Glutamatergic neuron (in vitro differentiated cells): ENCODE measurements at places on chromosomes 5 and 9. TPM values are rescaled to one million over a fixed set of nuclear protein-coding genes. Genes with fewer than 3 reads are reported as not detected.
A peak's percentile ranks its signal among the peaks of the same experiment; 100 is the strongest.

DNA sequence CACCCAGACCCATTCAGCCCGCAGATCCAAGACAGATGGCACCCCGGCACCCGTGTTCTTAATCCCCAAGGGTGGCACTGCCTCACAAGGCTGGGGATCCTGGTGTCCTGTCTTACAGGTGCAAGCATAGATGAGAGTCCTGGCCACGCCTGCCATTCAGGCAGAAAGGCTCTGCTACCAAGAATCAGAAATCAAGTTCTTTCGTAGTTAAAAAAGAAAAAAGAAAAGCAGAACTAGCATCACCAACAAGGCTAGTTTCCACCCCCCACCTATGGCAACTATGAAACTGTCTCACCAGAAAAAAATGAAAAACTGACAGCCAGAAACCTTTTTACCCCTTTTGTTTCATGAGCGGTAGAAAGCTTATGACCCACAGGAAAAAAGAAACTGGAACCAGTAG is 170.4 kb downstream of the SYK start:
- DNase-seq, result no peak

DNA sequence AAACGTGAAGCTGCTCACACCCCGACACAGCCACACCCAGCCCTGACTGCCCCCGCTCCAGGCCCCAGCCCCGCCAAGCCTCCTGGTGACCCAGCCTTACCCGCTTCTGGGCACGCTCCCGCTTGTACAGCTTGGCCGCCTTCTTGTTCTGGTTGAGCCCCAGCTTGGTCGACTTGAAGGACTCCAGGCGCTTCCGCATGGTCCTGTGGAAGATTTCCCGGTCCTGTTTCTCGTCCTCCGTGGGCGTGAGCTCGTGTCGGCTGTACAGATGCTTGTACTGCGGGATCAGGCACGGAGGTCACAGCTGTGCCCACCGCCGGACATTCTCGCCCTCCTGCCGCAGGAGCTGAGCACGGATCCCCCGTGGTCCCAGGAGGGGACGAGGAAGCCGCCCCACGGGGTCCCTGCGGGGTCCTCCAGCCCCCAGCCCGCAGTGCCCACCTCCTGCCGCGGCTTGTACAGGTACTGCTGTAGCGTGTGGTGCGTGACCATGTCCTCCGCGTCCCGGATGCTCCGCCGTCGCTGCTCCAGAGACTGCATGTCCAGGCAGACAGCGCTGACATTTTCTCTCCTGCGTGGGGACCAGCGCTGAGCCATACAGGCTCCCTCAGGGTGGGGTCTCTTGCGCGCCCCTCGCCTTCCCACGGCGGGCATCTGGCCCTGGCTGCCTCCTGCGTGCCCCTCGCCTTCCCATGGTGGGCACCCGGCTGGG is 33.3 kb downstream of the EXOC3 start:
- no peak for DNase-seq

The EPB41L4A gene
- total RNA-seq, result 125 TPM

The PROB1 gene
- 1.3 TPM for total RNA-seq

GRCh38 chr5:179769796-179770195 is 24.0 kb upstream of the LTC4S start:
- no peak for DNase-seq

- DNase-seq, result no peak
Observed at GRCh38 chr9:35293376-35293964, 131.7 kb downstream of the UNC13B start.

DNA sequence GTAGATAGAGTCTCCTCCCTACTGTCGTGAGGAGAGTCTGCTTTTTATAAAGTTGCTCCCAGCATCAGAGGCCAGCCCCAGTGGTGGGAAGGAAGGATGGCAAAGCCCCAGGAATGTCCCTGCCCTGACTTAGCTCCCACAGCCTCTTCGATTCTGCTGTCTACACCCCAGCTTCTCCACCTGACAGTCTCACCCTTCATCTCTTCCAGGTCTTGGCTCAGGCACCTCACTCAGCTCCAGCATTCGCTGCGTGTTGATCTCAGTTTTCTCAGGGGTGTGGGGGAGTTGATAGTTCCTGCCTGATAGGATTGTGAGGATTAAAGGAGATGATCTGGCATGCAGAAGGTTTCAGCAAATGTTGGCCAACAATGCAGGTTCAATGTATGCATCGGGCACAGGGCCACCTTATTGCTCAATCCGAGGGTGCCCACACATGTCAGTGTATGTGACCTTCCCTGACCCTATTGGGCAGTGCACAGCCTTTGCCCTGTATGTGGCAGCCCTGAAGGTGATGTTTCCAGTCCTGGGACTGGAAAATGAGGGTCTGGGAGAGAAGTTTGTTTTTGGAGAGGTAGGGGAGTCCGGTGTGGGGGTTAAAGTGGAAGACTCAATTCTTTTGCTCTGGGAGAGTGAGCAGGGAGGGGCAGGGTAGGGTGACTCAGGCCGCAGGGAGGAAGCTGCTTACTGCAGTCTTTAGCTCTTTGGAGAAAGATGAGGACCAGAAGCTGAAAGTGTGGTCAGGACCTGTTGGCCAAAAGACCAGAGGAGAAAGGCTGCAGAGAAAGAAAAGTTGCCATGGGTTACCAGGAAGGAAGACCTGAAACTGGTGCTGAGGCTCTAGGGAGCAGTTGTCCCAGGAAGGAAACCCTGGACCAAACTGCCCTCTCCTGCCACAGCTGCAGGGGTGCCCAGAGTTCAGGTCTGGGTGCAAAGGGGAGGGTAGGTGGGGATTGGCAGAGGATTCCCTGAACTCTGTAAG is 153.2 kb downstream of the MACROH2A1 start:
- DNase-seq, result no peak

The CATSPER3 gene
- 0.54 TPM for total RNA-seq

The PCDHGA8 gene
- 7.2 TPM for total RNA-seq

The ELOVL7 gene
- total RNA-seq, result 0.59 TPM

The DCAF10 gene
- 19.3 TPM for total RNA-seq

DNA sequence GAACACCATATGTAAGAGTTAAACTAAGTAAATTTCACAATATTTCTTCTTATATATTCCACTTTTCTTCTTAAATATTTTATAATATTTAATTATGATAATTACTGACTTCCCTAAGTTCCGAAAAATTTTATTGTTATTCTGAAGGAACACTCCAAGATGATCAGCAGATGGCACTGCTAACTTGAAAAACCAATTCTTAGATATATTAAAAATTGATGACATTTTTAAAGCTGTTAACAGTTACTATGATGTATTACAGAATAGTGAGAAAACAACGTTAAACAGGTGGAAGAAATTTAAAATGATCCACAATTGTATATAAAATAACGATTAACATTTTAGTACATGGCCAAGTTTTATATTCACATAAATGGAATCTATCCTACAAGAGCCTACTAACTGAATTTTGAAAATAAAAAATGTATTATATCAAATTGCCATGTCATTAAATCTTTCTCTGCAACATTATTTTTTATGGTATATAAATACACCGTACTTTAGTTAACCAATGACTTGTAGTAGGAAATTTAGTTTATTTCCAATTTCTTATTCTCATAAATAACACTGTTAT is 30.1 kb upstream of the MUSK start:
- DNase-seq, result no peak

- DNase-seq, result peak; percentile 32
Observed at GRCh38 chr9:27247756-27248155, 49.2 kb downstream of the EQTN start.

DNA sequence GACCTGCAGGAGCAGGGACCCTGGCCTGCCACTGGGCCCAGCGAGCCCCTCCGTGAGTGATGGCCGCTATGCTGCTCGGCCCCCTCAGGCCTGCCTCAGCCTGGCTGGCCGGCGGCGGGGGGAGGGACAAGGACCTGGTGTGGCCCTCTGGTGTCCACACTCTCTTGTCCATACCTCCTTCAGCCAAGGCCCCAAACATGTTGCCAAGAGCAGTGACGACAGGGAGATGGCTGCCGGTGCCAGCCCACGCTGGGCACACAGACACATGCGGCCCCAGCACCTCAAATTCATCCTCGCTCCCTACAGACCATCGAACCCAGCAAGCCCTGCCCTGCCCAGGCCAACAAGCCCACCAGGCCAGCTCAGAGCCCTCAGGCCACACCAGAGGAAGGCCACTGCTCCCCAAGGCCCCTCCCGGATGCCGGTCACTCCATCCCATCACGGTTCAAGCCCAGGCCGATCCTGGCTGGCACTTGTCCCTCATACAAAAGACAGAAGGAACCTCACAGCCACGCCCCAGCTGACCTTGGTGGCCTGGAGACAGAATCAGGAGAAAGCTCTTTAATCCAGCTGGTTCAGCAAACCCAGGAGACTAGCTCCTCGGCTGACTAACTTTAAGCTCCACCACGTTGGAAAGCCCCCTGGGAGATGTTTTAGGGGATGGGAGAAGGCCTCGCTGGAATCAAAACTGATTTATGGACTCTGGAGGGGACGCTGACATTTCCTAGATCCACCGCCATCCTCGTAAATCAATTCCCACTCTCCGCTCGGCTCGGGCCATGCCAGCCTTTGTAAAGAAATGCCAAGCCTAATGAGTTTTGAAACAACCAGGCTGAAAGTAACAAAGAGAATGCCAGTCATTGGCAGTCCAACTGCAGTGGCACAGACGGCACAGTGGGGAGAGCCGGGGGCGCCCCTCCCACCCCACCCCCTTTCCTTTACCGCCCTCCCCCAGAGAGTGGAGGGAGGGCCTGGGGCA is 84.9 kb downstream of the VAV2 start:
- DNase-seq, result no peak

- DNase-seq, result no peak
Observed at GRCh38 chr5:67179697-67180361, 16.8 kb downstream of the CD180 start.

DNA sequence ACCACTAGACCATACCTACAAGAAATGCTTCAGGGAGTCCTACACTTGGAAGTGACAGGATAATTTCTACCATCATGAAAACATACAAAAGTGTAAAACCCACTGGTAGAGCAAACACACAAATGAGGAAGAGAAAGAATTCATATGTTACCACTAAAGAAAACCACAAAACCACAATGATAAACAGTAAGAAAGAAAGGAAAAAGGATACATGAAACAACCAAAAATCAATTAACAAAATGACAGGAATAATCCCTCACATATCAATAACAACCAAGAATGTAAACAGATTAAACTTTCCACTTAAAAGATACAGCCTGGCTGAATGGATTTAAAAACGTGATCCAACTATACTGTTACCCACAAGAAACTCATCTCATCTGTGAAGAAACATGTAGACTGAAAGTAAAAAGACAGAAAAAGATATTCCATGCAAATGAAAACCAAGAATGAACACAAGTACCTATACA is 83.4 kb downstream of the LPAR1 start:
- no peak for DNase-seq

The DMGDH gene
- total RNA-seq, result 1.7 TPM

DNA sequence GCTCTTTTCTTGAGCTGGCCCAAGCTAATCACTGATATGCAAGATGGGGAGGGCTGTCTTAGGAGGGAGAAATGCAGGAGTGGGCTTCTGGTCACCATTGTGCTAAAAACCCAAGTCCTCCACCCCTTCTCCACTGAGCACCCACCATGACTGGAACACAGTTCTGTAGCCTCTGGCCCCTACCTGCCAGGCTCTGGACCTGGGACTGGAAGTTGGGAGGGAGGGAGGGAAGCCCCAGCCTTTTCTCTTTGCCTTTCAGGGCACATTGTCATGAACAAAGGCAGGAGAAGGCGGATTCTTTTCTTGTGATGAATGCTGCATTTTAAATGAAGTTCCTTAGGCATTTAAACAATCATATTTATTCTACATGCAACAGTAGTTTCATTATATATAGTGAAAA is 559.1 kb upstream of the TRPC7 start:
- DNase-seq, result no peak

- no peak for DNase-seq
Observed at GRCh38 chr5:38789134-38789533, 56.7 kb upstream of the OSMR start.

DNA sequence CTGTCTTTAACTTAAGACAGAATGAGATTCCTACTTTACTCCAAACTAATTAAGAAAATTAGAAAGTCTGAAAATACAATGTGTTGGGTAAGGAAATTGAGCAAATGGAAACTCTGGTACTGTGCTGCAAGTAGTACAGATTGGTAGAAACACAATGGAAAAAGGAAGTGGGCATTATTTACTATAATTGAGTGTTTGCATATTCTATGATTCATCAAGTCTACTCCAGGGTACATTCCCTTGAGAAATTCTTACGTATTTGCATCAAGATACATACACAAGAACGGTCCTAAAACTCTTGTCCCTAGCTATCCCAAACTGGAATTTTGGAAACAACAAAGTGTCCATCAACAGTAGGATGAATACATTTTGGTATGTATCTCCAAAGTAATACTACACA is 123.5 kb upstream of the TARS1 start:
- DNase-seq, result no peak

DNA sequence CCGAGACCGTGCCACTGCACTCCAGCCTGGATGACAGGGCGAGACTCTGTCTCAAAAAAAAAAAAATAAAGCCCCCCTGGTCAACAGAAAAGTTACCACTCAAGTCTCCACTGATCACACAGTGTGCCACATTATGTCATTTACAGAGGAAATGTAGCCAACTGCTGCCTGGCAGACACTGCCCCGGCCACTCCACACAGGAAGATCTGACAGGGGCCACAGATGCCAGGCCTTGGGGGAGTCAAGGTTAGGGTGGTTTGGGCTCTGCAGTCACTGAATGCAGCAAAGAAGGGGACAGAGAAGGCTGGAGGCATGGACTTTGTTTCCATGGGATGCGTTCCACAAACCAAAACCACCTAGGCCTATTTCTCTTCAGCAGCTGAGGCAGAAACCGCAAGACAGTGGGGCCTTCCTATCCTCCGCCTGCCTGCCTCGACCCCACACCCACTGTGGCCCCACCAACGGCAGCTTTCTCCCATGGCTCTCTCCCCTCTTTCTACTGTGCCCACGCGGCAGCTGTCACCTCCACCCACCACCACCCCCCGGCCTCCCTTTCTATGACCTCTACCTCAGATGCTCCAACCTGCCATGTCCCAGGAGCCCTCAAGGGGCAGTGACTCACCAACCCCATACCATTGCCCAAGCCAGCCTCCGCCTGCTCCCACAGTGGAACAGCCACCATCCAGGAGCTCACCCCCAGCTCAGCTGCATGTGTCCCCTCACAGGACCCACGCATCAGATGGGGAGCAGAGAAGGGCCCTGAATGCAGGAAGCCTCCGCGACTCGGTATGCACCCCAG is 12.4 kb downstream of the IPPK start:
- no peak for DNase-seq

DNA sequence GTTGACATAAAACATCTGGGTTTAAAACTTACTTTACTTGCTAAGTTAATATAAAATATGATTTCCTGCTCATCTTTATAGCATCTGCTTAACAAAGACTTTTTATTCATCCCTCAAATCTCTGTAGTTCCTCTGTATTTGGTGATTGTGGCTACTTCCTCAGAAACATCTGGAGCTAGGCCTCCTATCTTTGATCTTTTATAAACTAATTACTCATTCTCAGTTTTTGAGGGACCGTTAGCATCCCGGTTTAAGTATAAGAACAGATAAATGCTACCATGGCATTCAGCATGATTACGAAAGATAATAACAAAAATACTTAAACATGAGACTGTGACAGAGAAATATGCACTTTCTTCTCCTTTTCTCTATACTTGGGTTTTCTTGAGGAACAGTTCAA is 85.3 kb downstream of the SLC38A9 start:
- DNase-seq, result no peak

The CHSY3 gene
- total RNA-seq, result not detected
